Glutamatergic neuron (in vitro differentiated cells): ENCODE measurements at places on chromosomes 7 and 10. TPM values are rescaled to one million over a fixed set of nuclear protein-coding genes. Genes with fewer than 3 reads are reported as not detected.

The MYH16 gene
- total RNA-seq = not detected

GRCh38 chr7:23759671-23760391 lies 49.8 kb downstream of the STK31 start:
- no peak for DNase-seq

DNA sequence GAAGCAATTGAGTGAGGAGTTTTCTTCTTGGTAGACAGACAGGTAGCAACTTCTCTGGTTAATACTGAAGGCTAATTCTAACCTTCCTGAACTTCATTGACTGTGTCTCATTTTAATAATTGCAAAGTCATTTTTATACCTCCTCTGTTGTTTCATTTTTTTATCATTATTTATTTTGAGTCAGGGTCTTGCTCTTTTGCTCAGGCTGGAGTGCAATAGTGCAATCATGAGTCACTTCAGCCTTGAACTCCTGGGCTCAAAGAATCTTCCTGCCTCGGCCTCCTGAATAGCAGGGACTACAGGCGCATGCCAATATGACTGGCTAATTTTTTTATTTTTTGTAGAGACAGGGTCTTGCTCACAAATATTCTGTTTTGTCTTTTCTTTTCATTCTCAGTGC lies 45.4 kb downstream of the APBB1IP start:
- no peak for DNase-seq

The OR2A7 gene
- 0.22 TPM for total RNA-seq

DNA sequence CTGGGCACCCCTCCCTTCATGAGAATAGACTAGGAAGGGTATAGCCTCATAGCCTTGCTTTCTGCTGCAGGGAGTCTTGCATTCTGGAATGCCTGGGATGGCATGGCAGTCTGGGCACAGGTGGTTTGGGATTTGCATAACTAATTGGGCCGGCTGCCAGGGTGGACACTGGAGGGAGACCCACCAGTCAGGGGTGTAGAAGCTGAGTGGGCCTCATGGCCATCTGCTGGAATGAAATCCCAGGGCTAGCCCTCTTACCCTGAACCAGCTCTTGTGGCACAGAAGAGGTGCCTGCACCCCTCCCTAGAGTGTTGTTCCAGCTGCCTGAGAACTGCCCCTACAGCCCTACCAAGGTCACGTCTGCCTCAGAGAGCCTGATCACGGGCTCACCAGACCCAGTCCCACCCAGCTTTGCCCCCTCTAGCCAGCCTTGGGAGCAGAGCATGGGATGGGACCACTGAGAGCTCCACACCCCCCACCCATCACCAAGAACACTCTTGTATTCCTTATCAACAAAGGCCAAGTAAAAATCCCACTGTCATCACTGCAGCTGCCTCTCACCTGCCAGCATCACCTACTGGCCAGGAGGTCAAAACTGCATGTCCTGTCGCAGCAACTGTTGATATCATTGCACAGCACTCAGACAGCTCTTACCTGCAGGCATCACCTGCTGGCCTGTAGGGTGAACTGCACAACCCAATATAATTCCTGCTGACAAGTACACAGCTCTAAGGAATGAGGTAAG lies 148.9 kb downstream of the ZEB1 start:
- no peak for DNase-seq

- DNase-seq = peak; percentile 96
These were observed 601.3 kb downstream of the GALNT17 start for GRCh38 chr7:71733107-71733870.

DNA sequence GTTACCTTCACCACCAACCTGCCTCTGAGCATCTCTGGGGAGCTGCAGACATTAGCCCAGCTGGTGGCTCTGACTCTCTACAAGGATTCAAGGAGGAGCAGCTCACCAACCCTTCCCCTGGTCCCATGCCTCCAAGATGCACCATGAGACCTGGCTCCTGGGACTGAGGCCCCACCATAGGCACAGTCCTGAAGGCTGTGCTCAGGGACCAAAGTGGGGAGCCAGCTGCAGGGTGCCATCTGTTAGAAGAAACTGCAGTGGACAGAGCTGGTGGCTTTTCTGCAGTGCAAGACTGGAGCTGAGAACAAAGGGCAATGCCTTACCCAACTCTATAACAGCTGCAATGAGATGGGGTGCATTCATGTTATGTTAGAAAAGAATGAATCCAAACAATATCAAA lies 581.6 kb downstream of the TCERG1L start:
- no peak for DNase-seq

GRCh38 chr10:132984801-132985545 lies 42.6 kb upstream of the CFAP46 start:
- DNase-seq = no peak

DNA sequence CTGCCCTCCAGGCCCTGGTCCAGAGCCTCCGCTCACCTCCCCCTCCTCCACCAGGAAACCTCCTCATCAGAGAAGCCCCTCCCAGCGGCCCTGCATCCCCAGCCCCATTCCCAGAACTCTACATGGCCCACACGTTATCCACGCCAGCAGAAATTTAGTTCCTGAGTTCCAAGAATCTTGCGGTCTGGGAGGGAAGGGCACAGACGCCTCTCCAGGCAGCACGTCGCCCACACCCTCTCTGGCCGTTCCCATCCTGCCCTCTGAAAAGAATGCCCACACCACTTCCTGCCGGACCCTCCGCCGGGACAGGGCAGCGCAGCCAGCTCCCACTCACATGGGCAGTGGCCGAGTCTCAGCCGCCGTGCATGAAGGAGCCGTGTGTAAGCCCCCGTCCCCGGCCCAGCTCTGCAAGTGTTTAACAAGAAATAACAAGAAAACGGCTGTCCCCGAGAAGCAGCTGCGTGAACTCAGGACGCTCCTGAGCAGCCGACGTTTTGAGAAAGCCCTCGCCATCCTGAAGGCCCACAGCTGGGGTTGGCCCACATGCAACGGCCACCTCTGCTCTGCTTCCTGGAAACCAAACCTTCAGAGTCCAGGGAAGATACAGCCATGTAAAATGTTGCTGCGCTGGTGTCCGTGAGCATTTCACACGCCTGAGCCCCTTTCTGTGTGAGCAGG lies 17.4 kb downstream of the ADGRA1 start:
- DNase-seq = no peak

The SH2B2 gene
- total RNA-seq = 11.6 TPM

DNA sequence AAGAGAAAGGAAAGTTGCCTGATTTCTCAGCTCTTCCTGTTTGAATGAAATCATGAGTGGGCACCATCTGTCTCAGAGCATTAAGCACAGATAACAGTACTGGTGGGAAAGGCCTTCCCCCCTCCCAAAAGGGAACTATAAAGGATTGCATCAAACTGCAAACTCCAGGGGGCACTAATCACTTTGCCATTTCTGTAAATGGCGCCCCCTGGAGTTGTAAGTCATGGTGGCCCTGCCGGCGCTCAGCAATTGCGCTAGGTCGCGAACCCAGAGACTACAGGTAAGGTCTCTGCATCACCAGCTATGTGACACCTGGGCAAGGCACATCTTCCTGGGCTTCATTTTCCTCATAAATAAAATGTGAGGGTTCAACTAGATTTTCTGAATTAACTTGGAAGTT lies 11.1 kb downstream of the LRRC4 start:
- no peak for DNase-seq

DNA sequence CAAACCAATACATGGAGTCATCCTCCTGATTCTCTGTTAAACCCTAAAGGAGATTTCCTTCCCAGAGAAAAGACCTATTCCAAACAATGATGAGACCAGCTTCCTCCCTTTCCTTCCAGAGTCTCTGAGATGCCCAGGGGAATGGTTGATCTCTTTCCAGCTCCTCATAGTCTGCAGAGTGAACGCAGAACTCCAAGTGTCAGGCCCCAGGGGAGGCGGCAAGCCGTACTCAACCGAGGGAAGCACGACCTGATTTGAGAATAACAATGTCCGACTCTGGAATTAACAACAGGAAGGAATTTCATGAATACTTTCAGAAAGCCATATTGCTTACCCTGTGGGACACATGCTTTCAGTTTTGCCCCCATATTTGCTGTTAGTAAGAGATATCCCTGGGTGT lies 241.7 kb upstream of the GLI3 start:
- no peak for DNase-seq

GRCh38 chr7:85475071-85475470 lies 288.2 kb upstream of the SEMA3D start:
- DNase-seq = no peak

DNA sequence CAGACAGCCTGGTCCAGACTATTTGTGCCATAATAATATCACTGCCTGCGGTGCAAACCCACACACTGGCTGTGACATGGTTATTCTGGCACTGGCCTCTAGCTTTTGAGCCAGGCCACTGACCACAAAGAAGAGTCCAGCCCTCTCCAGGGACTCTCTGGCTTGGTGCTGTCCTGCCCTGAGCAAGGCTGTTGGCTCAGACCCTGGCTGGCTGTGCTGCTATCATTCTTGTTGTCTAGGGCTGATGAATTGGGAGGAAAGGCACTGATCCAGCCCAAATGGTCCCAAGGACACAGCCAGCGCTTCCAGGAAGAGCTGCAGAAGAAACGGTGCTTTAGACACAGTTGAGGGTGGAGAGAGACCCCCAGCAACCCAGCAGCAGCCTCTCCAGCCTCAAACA lies 80.8 kb downstream of the TMEM130 start:
- DNase-seq = no peak

GRCh38 chr7:41508755-41509154 lies 194.1 kb downstream of the INHBA start:
- DNase-seq = no peak

GRCh38 chr10:1860351-1860750 lies 123.0 kb upstream of the ADARB2 start:
- no peak for DNase-seq

DNA sequence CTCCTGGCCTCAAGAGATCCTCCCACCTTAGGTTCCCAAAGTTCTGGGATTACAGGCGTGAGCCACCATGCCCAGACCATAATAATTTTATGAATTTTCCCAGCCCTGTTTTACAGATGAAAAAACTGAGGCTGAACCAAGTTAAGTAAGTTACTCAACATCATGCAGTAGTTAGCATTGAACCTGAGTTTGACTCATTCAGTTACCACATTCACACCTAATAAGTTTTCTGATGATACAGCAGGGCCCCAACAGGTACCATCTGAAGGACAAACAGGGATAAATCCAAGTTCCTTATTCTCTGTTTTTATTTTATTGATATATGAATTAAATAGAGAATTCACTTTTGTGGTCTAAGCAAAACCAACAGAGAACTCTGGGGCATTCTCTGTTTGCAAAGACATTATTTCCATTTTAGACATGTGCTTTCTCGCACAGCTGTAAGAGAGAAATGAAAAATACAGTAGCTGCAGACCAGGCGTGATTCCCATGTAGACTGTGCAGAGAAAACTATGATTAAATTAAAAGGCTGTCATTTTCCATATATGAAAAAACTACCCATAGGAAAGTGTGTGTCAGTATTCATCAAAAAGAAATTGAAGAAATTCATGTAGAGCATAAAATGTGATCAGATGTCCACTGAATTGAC lies 26.6 kb downstream of the APBB1IP start:
- DNase-seq = no peak

DNA sequence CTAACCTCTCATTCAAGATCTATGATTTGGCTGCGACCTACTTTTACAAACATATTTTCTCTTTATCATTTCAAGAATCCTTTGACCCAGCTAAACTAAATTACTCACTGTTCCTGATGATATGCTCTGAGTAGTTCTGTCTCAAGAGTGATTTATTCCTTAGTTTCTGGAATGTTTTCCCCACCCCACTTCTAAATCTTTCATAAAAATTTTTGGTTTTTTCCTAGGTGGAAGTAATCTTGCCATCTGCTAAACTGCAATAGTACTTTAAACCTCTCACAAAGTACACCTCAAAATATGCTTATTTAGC lies 170.8 kb downstream of the DNAJC1 start:
- DNase-seq = no peak

GRCh38 chr7:34902182-34902581 lies 135.1 kb downstream of the DPY19L1 start:
- DNase-seq = no peak

The GPER1 gene
- 0.59 TPM for total RNA-seq
